Dermis microvascular lymphatic vessel endothelial cell (primary cell): ENCODE measurements at places on chromosomes 6 and 20. TPM values are rescaled to one million over a fixed set of nuclear protein-coding genes. Genes with fewer than 3 reads are reported as not detected.

DNA sequence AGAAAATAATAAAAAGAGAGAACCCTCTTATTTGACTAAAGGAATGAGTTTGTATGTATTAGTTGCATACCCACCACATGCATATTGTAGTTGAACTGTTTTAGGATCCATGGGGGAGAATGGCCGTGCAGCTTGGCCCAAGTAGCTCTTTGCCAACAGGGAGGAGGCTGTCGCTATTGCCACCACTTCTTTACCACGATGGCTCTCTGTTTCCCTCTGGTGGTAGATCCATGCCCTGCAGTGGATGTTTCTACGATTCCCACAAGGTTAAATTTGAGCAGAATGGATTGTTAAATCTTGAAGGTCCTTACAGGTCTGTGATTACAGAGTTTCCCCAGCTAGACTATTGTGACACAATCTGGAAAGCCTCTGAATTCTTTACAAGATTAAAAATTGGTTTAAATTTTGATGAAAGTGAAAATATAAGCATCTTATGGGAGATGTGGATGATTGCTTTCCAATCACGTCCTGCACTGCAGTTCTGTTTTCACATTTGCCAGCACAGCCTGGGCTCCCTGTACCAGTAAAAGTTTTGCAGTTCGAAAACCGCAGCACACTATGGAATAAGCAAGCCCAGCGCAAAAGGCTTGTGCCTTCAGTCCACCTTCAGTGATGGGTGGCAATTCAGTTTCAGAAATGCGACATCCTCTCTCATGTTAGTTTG lies 34.4 kb upstream of the FNDC1 start:
- DNase-seq = peak; percentile 54

DNA sequence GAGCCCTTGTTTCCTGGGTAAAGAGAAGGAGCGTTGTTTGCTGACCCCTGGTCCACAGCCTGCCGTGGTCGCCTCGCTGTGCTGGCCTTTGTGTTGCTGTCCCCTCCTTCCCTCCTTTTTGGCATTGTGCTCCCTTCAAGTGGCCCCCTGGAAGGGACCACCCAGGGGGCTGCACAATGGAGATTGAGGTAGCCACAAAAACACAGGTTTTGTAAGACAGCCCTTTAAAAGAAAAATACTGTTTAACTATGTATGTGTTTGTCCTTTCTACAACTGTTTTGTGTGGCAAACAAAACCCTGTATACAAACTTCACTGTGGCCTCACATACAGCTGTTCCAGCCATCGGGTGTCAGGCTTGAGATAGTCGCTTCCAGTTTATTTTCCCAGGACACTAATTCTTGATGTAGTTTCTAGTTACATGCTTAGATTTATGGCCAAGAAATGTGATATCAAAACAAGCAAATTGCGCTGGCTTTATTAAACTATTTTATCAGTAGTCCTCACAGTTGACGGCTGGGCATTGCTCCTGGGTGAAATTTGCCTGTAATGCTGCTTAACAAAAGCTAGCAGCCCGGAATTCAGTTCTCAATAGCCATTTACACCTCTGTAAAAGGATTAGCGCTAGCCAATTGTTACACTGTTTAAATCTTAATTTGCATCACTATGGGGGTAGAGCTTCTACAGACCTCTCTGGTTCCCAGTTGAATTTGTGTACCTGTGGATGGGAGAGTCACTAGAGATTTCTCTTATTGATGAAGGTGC lies 64.1 kb downstream of the KIZ start:
- DNase-seq = no peak

GRCh38 chr6:169045486-169045885 lies 208.2 kb downstream of the THBS2 start:
- no peak for DNase-seq

GRCh38 chr6:41098366-41098765 lies 25.6 kb downstream of the NFYA start:
- DNase-seq = peak; percentile 62

DNA sequence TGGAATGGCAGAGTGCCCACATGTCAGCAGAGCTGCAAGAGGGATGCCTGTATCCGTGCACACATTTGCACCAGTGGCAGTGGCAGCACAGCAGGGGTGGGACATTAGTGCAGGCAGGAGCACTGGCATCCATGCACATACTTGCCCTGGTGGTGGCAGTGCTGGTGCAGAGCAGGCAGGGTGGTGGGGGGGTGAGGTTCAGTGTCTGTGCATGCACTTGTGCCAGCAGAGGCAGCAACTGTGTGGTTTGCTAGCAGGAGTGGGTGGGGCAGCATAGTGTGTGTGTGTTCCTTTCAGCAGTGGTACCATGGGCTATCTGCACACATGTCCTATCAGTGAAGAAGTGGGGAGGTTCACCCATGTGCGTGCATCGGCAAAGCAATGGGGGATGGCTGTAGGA lies 151.6 kb downstream of the EPM2A start:
- DNase-seq = no peak

MAFB gene
- total RNA-seq = 2.7 and 8.0 TPM in 2 replicates

TXLNB gene
- total RNA-seq = 0.51 TPM in 2 replicates

KIAA1755 gene
- total RNA-seq = 0.13 TPM in 1 of 2 replicates, not detected in the other
